ENCODE measurements at places on chromosomes 1 and 21. TPM values are rescaled to one million over a fixed set of nuclear protein-coding genes. Genes with fewer than 3 reads are reported as not detected.

DNA sequence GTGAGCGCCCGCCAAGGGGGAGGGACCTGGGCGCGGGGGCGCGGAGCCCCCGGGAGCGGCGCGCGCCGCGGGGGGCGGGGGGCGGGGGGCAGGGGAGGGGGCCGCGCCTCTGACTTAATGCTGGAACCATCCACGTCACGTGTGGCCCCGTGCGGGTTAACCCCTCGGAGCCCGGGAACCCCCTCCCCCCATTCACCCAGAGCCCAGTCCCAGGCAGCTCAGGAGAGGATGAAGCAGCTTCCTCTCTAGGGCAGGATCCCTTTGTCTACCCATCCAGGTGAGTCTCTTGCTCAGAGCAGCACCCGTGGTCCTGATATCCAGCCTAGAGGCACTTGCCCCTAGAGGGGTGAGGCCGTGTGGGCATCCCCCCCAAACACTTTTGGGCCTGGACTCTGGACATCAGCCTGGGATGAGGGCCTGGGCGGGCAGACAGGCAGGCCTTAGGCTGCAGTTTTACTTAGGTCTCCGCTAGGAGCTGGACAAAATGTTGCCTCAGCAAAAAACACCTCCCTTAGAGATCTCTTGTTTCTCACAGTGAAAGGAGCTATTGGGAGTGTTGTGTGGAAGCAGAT lies at the start of gene ALX3:
Gene ALX3, minus strand, starts transcription at position 2 of the 572 bp plus-strand sequence. CDS start 60 bp downstream, outside the sequence.
- DNase-seq = no peak

DNA sequence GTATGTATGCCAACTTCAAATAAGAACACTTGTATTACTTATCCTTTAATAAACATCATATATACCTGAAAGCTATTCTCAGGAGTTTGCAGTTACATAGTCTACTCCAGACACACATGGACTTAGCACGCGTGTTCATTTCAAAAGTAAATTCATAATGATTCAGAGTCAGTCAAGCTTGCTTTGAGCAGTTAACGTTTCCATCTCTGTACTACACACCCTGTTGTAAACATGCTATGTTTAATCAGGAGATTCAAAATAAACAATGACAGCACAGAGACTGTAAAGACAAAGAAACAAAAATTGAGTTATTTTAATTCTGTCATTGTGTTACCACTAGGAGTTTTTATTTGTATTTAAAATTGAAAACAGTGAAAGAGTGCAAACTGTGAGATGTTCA lies 119.6 kb downstream of the NRIP1 start:
- no peak for DNase-seq

- no peak for DNase-seq
Measured at GRCh38 chr1:89657886-89658285, 25.0 kb downstream of the LRRC8C start.

Gene CHRNB2
- 3.1 TPM for total RNA-seq

- DNase-seq = no peak
Measured at GRCh38 chr1:108075055-108075454, 110.1 kb upstream of the VAV3 start.

Gene KCNE2
- not detected for total RNA-seq

Gene IQCC
- 5.3 TPM for total RNA-seq

GRCh38 chr21:37623689-37624088 lies 257.1 kb downstream of the DYRK1A start:
- DNase-seq = no peak

- no peak for DNase-seq
Measured at GRCh38 chr21:43031121-43031619, 44.5 kb downstream of the CBS start.

DNA sequence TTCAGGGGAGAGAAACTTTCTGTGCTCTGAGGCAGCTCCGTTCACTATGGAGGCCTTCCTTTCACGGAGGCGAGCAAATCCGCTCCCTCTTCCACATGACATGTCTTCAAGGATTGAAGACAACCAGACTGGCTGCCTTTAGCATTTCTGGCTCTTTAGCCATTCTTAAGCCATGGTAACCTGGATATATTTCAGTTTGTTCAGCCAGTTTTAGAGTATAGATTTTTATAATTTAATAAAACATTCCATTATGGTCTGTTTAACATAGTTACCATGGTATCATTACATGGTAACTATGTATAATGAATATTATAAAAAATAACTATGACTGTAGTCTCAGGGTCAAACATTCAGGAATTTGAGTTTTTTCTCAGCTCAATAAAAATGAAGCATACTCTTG lies 54.2 kb upstream of the NFIA start:
- DNase-seq = no peak

DNA sequence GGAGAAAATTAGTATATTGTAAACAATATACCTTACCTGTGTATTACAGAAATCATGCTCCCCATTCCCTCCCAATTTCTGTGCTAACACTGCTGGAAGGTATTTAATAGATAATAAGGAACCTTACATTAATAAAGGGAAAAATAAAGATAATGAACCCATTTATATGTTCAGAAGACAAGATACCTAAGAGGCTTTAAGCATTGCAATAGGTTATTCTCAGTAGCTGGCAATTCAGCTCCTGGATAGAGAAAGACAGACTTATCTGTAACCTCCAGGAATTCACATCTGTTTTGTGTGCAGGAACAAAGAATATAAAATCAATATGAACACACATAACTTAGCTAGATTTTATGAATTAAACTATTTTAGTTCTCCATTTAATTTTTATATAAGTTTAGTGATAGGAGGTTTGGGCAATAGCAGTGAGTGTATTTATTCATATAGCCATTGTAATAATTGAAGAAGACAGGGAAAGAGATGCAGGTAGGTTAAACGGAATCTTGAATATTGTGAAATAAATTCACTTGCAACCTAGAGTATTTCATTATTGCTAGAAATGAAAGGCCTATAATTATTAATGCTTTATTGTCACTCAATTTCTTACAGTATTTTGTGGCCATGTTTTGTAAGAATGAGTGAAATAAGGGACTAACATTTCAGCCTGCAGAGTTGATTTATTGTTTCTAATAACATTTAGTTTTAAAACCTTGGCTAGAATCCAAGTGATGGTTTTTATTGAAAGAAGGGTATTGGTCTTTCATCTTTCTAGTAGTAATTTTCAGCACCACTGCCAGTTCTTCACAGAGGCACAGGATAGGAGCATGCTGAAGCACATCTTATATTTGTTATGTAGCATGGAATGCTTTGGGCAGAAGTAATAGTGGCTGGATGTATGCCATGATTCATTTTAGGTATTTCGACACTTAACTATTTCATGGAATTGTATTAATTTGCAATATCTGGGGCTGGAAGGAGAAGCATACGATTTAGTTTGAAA lies 1.5 kb downstream of the XPR1 start:
- no peak for DNase-seq

Gene OPTC
- not detected for total RNA-seq

DNA sequence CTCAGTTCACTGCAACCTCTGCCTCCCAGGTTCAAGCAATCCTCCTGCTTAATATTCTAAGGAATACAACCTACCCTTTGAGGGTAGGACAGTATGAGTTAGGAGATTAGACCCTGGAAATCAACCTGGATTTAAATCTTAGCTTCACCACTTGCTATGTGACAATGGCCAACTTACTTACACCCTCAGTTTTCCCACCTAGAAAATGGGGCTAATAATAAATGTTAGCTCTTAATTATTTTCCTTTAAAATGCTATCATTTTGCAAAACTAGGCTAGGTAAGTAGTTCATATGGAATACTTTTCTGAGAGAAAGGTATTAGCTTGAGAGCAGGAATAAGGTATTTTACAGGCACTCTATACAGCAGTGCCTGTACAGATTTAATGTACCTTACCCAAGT lies 110.8 kb downstream of the PHTF1 start:
- DNase-seq = no peak

Gene HRNR
- not detected for total RNA-seq

DNA sequence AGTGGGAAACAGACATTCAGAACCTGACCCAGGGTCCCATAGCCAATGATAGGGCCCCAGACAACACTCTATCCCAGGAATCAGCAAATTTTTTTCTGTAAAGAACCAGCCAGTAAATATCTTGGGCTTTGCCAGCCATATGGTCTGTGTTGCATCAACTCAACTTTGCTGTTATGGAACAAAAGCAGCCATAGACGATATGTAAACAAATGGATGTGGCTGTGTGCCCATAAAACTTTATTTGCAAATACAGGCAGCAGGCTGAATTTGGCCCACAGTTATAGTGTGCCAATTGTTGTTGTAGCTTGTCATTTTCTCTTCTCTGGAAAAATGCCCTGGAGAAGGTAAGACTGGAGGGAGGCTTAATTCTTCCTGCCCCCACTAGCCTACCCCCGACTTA lies 431.1 kb upstream of the VAMP3 start:
- DNase-seq = no peak

GRCh38 chr1:91731815-91732214 lies 154.1 kb downstream of the TGFBR3 start:
- peak; percentile 71 for DNase-seq

GRCh38 chr1:29420202-29420601 lies 183.9 kb downstream of the PTPRU start:
- DNase-seq = no peak

- DNase-seq = no peak
Measured at GRCh38 chr1:17741052-17741451, 14.1 kb upstream of the ACTL8 start.

- no peak for DNase-seq
Measured at GRCh38 chr1:118899340-118899739, 88.8 kb downstream of the TBX15 start.

DNA sequence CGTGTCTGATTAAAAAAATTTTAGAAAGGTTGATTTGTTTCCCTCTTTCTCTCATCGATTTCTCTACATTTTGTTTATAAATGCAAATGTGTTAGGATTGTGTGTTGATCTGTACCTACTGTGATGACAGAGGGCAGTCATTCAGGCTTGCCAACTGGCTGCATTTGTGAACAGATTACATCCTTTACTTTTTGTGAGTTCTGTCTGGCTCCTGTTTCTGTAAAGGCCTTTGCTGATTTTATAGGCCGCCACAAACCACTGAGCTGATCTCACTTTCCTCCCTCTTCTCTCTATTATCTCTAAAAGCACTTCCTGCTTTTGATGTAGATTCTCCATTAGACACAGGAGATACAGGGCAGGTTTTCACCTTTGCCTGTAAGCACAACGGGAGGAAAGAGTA lies 106.8 kb downstream of the ESRRG start:
- no peak for DNase-seq

DNA sequence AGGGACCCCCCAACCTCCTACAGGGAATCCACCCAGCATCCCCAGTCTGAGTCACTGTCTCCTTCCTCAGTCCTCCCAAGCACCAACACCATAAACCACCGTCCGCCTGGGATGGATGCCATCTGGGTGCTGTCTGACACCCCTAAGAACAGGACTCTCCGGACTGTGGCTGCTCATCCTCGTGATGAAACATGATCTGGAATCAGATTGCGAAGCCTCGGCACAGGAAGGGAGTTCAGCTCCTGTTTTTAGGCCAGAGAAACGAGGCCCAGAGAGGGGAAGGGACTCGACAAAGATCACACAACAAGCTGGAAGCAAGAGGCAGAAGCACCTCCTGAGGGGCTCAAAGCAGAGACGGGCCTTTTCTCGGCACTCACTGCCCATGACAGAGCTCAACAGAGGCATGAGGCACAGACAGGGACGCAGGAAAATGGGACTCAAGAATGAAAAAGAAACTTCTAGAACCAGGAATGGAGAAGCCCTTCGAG lies 8.4 kb downstream of the KCNN3 start:
- DNase-seq = no peak

Gene CNIH3
- 4.0 TPM for total RNA-seq

GRCh38 chr1:13908128-13908527 lies 208.1 kb downstream of the PRDM2 start:
- DNase-seq = no peak

- DNase-seq = no peak
Measured at GRCh38 chr1:205375835-205376545, 19.3 kb upstream of the KLHDC8A start.

Gene NUP210L
- not detected for total RNA-seq

Gene GPR25
- total RNA-seq = not detected

DNA sequence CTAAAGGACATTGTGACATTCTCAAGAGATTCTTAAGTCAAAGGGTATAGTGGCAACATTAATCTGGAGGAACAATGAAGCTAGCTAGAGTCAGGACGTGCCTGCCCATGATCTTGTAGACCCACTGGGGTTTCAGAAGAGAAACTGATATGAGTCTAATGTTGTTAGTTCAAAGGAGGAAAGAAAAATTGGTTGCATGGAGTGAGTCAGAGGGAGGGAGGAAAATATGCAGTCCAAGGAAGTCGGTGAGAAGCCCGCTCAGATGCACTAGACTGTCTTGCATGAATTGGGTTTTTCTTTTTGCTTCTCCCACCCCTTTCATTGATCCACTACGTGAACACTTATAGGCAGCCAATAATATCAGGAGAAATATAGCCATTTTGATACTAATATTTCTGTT lies 53.8 kb upstream of the SYT14 start:
- no peak for DNase-seq

Gene CR1L
- not detected for total RNA-seq

DNA sequence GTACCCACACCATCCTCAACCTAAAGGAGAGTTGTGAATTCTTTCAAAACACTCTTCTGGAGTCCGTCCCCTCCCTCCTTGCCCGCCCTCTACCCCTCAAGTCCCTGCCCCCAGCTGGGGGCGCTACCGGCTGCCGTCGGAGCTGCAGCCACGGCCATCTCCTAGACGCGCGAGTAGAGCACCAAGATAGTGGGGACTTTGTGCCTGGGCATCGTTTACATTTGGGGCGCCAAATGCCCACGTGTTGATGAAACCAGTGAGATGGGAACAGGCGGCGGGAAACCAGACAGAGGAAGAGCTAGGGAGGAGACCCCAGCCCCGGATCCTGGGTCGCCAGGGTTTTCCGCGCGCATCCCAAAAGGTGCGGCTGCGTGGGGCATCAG lies 638 bp upstream of the OLIG2 start:
- DNase-seq = no peak

Gene KISS1
- 8.8 TPM for total RNA-seq

- DNase-seq = peak; percentile 97
Measured at GRCh38 chr1:185156854-185157598, at the start of the genes SWT1 and TRMT1L. SWT1 (plus strand) TSS chr1:185157167; CDS start chr1:185160842, 3,675 bp downstream. TRMT1L (minus strand) TSS chr1:185156953; CDS start chr1:185156712, 241 bp downstream.

- no peak for DNase-seq
Measured at GRCh38 chr21:38683222-38683621, 122.5 kb upstream of the ETS2 start.

Gene CAP1
- 441 TPM for total RNA-seq

Gene RGS13
- total RNA-seq = not detected

Gene RALGPS2
- total RNA-seq = 9.7 TPM

Gene CENPF
- total RNA-seq = 20.6 TPM

- DNase-seq = no peak
Measured at GRCh38 chr1:215007880-215008279, 74.7 kb upstream of the KCNK2 start.

Gene F5
- total RNA-seq = not detected

GRCh38 chr1:212557739-212558692 lies 50.5 kb upstream of the ATF3 start:
- DNase-seq = no peak

DNA sequence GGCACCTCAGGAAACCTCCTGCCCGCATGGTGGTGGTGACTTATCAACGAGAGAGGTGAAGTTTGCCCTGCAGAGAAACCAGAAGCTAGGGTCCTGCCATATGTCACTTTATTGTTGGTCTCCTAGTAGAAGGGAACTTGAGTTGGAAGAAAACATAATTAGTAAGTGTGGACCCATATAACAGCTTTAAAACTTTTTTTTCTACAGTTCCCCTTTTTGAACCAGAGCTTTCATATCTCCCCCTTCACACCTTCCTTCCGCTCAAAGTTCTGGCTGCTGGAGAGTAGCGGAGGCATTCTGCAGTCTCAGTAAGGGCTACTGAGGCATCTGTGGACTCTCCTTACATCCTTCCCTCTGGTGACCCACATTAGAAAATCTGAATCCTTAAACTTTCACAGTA lies 48.9 kb downstream of the PHC2 start:
- DNase-seq = no peak

- DNase-seq = no peak
Measured at GRCh38 chr1:109569323-109569722, 20.9 kb downstream of the GNAI3 start.
